ENCODE measurements at places on chromosomes 11 and 22.

DNA sequence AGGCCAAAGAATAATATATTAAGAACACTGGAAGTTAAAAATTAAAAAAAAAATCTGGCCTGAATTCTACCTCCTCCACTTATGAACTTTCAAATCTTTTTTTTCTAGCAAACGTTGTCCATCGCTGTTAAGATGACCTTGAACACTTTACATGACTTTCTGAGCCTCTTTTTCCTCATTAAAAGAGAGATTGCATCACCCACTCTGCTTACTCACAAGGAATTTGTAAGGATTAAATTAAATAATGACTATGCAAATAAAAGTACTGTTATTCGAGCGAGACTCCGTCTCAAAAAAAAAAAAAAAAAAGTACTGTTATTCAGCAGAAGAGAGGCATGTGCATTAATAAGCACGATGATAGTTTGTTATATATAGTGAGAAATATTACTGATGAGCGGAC is 285.1 kb upstream of the CCDC90B start:
- DNase-seq, result no peak

- no peak for DNase-seq
Observed at GRCh38 chr22:44456661-44457412, 41.2 kb downstream of the RTL6 start.

DNA sequence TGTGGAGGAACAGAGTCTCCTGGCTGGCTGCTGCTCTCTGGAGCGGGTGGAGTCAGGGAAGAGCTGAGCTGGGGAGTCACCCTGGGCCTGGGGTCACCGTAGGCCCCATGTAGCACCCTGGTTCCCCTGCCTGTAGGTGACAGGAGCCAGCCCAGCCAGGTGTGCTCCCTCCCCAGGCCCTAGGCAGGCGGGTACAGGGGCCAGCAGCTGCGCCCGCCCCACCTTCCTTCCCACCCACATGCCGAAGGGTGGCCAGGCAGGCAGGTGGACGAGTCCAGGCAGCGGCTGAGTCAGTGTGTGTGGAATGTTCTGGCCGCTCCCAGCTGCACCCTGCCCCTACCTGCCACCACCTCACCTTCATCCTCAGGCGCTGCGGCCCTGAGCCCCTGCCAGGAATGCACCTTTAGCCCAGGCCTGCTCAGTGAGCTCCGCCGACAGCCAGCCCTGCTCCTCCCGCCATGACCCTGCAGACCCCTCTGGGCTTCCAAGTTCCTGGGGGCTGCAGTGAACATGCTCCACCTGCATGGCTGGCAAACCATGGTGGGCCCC is 654 bp upstream of the SYT8 start:
- DNase-seq, result no peak

DNA sequence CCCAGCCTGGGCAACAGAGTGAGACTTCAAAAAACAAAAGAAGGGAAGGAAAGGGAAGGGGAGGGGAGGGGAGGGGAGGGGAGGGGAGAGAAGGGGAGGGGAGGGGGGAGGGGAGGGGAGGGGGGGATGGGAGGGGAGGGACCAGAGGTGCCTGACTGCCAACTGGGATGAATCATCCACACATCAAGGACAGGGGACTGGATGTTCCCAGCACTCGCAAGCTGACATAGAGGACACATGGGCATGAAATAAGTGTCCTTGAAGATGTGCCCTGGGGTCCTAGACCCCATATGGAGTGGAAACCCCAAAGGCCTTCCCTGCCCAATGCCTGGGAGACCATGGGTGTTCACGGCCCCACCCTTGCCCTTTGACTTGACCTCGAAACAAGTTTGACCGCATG is 19.8 kb downstream of the TST start:
- no peak for DNase-seq

DNA sequence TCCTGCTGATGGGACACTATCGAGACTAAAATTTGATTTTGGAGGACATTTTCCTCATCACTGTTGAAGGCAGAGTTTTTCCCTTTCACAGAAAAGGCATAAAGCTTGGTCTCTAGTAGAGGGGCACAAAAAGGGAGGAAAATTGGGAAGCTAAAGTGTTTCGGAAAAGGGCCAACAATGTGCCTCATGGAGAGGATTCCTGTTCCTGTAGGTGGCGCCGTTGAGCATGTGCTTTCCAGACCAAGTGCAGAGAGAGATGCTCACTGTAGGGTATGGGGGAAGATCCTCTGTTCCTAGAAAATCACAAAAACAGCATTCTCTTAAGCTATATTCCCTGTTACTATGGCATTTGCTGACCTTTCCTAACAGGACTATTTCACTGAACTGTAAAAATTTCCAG is 18.4 kb upstream of the OR4C5 start:
- no peak for DNase-seq

GRCh38 chr11:132036746-132037466 is 666.5 kb downstream of the NTM start:
- DNase-seq, result no peak

DNA sequence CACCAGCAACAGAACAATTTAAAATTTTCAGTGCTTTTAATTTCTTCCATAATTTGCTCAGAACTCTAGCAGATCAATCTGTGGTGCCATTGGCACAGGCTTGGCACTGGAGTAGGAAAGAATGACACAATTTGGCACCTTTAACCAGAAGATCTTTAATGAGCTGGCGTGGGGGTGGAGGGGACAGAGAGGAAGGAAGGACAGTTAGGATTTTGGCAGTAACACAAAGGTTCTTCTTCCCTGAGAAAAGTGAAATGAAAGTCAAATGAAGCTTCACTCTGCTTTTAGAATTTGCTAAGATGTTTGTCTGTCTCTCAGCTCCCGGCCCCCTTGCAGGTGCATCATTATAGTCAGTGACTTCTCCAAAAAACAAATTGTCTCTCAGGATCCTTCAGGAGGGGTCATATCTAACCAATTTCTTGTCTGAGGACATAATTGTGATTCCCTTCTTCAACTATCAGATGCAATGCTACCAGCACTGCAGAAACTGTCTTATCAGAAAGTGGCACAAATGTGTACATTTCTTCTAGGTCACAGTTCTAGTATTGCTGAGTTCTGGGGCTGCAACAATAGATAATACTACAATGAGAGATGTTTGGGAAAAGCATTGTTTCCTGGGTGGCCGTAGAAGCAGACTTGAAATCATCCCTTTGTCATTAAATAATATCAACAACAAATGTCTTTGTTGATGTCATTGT is 66.8 kb downstream of the CSTPP1 start:
- no peak for DNase-seq

Data from occipital lobe (tissue), 3 donors.